ENCODE measurements at places on chromosomes 16 and 17.

DNA sequence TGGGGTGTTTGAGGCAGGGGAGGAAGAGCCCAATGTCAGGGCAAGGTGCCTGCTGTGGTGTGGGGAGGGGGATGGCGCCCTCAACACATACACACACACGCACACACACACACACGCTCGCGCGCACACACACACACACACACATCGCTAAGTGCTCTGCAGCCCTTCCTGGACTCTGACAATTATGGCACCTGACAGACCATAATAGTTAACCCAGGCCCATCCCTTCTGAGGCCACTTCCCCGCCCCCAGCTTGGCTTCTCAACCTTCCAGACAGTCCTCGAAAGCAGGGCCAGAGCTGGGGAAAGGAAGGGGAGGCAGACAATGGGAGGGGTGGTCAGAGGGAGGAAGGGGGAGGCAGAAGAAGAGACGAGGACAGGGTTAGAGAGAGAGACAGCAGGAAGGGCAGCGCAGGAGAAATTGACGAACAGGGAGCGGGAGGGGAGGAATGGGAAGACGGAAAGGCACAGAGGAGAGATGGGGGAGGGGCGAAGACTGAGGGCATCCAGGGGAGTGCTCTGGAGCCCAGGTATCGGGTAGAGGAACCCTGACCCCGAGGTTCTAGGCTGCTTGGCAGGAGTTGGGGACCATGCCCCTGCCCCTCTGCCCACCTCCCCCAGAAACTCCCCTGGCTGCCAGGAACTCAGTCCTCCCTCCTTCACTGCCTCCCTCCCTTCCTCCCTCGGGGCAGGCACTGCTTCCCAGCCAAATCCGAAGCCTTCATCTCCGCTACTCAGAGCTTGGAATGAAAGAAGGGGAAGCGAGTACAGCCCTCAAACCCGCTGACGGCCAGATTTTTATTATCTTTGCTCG is 4.0 kb downstream of the SRCIN1 start:
- DNase-seq, result no peak

DNA sequence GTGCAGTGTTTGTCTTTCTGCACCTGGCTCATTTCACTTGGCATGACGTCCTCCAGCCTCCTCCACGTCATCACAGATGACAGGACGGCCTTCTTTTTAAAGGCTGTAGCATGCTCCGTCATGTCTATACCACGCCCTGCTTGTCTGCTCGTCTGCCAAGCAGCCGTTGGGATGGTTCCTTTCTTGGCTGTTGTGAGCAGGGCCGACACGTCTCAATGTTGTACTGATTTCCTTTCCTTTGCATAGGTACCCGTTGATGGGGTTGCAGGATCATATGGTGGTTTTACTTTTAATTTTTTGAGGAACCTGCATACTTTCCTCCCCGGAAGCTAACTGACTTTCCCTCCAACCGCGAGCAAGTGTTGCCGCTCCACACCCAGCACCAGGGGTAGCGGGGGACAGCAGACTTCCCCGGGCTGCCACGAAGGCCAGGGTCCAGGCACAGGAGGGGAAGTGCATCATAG is 212.2 kb upstream of the ZNF469 start:
- DNase-seq, result no peak

GRCh38 chr16:54489225-54490111 is 202.9 kb upstream of the IRX3 start:
- no peak for DNase-seq

DNA sequence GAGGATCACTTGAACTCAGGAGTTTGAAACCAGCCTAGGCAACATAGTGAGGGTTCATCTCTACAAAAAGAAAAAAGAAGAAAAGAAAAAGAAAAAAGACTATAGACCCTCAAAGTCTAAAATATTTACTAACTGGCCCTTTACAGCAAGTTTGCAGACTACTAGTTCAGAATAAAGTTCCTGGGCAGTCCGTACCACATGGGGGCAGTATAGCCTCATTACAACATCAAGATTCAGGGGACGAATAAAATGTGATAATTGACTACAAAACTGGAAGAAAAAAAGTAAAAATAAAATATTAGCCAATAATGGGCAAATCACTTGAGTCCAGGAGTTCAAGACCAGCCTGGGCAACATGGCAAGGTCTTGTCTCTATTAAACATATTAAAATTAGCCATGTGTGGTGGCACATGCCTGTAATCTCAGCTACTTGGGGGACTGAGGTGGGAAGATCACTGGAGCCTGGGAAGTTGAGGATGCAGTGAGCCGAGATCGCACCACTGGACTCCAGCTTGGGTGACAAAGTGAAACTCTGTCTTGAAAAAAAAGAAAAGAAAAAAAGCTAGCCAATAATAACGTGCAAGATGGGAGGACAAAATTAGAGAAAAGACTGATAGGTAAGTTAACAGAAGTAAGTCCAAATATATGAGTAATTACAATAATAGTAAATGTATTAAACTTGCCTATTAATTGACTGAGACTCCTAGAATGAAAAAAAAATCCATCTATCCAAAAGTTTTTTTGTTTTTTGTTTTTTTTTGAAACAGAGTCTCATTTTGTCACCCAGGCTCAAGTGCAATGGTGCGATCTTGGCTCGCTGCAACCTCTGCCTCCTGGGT is 129.4 kb upstream of the SEC14L1 start:
- peak; percentile 48 for DNase-seq

GRCh38 chr17:64171041-64171440 is 41.1 kb upstream of the ERN1 start:
- no peak for DNase-seq

DNA sequence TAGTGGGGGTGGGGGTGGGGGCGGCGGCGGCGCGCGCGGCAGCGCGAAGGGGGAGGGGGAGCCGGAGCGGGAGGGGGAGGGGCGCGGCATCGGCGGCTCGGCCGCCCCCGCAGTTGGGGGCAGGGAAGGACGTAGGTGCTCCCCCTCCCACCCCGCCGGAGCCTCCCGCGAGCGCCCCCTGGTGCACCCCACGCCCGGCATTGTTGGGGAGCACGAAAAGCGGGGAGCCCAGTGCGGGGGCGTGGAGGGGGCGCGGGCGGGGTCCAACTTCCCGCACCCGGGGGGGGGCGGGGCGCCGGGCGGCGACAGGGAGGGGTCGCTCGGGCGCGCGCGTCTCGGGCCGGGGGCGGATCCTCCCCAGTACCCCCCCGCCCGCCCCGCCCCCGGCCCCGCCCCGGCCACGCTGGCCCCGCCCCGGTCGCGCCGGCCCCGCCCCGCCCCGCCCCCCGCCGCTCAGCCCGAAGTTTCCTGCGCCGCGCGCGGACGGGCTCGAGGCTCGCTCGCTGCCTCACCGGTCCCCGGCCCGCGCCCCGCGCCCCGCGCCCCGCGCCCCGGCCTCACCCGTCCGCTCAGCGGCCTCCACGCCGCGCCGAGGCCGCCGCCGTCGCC is at the start of gene CACNA1H:
CACNA1H (plus strand) TSS at position 456 of the 609 bp plus-strand sequence. CDS start 632 bp downstream, outside the sequence.
- peak; percentile 37 for DNase-seq

DNA sequence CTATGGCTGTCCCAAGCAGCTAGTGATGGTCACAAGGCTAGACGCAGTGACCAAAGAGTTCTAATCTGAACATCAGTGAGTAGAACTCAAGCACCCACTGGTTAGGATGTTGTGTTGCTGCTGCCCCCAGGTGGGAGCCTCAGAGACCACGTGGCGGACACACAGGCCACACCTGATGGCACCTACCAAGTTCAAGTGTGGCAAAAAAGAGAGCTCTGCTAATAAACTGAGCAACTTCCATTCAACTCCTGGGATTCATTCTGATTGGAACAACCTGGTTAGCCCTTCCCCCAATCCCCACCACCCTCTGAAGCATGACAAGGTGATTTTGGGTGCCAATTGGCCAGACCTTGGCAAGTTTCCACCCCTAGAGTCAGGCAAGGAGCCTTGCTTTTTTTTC is 3.5 kb upstream of the LCMT1 start:
- peak; percentile 42 for DNase-seq
